ENCODE measurements at places on chromosomes 5 and 9. TPM values are rescaled to one million over a fixed set of nuclear protein-coding genes. Genes with fewer than 3 reads are reported as not detected.

Gene WWC1
- 77.0 TPM for total RNA-seq

Gene PIP5K1B
- total RNA-seq = 7.8 TPM

Gene SPATA31A3
- total RNA-seq = not detected

Gene SLC36A3
- not detected for total RNA-seq

Gene THOC3
- 59.8 TPM for total RNA-seq

Gene ITK
- not detected for total RNA-seq

Gene MELK
- total RNA-seq = 5.0 TPM

Gene SNCAIP
- 73.6 TPM for total RNA-seq

Gene TMEFF1
- 58.5 TPM for total RNA-seq

Gene FBP2
- total RNA-seq = not detected

Gene LOX
- total RNA-seq = 7.2 TPM

Gene SLC4A9
- not detected for total RNA-seq

Gene WDR31
- total RNA-seq = 2.8 TPM

Gene AUH
- total RNA-seq = 52.6 TPM

Gene HEMGN
- total RNA-seq = 0.94 TPM

Gene SLCO6A1
- 0.31 TPM for total RNA-seq
